ENCODE measurements at places on chromosomes 3 and 15.

- no peak for DNase-seq
Measured at GRCh38 chr3:194933465-194933864, 247.8 kb downstream of the FAM43A start.

GRCh38 chr3:6438031-6438430, 422.9 kb upstream of the GRM7 start:
- DNase-seq = no peak

GRCh38 chr3:120227710-120228347, 57.2 kb downstream of the GPR156 start:
- no peak for DNase-seq

GRCh38 chr15:56528136-56528535, 63.2 kb upstream of the MNS1 start:
- no peak for DNase-seq

DNA sequence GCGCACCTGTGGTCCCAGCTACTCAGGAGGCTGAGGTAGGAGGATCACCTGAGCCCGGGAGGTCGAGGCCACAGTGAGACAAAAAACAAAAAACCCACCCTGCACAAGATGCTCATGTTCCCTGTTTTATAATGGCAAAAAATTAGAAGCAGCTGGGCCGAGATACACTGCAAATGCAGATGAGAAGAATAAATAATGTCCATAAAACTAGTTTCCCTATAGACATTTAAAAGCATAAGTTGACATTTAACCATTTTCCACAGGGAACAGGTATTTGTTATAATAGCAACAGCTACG, 537 bp upstream of the SCAP start:
- no peak for DNase-seq

GRCh38 chr3:126971891-126972351, 11.0 kb upstream of the PLXNA1 start:
- no peak for DNase-seq

DNA sequence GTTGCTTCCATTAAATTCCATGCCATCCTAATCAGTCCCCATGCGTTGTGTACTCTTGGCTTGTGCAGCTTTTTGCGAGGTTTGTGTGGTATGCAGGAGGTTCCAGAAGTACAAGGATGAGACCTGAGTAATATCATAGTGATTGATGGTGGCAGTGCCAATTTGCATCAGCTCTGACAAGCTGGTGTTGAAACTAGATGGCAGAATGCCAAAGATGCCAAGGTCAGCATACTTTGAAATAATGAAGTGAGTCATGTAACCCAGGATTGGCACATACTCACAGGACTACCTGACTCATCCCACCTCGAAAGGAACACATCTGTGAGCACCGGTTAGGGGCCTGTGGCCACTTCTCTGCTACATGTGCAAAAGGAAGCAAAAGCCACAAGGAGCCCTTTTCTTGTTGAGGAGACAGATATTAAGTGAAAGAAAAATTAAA, 14.3 kb downstream of the KAT2B start:
- DNase-seq = peak; percentile 99

DNA sequence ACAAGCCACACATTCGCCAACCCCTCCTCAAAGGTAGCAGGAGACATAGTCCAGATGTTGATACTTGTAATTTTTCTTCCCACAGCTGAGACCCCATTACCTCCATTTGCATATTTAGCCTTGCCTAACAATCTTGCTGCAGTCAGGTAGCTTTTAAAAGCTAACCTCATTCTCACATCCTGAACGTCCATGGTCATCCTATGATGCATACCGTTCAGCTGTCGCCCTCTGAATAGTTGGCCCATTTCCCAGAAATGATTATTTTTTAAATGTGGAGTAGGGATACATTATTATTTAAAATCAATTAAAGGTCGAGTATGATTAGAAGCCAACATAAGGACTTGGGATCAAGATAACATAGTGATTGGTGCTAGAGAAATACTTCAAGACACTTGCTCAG, 165.0 kb downstream of the MEX3B start:
- no peak for DNase-seq
